Esophagus squamous epithelium (tissue), 5 donors: ENCODE measurements at places on chromosomes 5 and 9.

DNA sequence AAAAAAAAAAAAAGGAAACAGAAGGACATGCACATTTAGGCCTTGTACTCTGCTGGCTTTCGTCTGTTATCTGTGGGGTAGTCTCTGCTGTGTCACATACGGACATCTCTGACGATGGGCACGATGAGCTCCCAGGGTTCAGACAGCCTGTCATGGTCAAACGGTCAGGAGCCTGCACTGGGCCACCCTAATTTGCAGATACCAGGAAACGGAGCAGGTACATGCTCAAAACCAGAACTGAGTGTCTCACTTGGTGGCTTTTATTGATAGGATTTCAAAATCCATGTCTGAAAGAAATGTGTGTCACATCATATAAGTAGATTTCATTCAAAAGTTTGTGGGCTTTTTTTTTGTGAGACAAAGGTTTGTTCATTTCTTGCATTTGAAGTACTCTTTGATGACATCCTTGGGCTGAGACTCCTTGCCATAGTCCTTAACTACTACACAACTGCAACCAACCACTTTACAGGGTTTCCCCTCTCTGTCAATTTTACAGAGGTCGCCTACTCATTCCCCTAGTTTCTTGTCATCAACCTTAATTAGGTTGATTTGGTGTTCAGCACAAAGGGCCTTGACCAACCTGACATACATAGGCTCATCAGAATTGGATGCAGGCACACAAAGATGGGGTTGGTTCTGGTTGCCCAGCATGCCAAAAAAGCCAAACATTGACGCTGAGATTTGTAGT, 9.0 kb downstream of the CKMT2 start:
- no peak for DNase-seq

DNA sequence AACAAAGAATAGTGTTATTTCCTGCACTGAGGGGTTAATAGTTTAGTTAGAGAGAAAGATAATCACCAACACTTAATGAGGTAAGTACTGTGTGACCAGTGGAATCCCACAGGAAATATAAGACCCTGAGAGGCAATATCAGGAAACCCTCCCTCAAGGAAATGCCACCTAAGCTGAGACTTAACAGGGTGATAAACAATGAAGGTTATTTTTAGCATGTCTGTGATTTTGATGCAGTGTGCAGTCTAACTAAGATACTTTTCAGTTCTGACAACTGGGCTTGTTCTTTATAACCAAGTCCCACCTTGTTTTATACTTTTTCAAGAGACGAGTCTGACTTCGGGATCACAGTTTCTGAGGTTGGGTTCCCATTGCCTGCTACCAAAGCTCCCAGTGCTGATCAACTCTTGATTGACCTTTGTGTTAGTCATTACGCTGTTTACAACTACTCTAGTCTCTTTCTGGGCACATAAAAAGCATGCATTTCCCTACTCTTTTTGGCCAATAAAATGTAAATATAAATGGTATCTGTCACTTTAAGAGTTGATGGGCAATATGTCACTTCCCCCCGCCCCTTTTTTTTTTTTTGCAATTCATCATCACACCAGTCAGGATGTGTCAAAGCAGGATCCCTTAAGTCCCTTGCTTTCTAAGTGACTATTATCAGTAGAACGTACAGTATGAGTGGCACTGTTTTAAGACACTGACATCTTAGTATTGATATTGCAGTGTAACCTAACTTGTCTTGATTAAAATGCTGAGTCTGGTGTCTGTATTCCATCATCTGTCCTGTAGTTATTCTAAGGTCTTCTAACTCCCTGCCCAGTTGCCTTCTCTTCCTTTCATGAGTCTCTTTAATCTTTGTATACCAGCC, 31.4 kb downstream of the C6 start:
- no peak for DNase-seq

GRCh38 chr9:112380102-112380824, at the start of gene HSDL2:
TSS of gene HSDL2 (plus strand) at chr9:112380108. CDS start at chr9:112380164, 56 bp downstream.
- DNase-seq: no peak

DNA sequence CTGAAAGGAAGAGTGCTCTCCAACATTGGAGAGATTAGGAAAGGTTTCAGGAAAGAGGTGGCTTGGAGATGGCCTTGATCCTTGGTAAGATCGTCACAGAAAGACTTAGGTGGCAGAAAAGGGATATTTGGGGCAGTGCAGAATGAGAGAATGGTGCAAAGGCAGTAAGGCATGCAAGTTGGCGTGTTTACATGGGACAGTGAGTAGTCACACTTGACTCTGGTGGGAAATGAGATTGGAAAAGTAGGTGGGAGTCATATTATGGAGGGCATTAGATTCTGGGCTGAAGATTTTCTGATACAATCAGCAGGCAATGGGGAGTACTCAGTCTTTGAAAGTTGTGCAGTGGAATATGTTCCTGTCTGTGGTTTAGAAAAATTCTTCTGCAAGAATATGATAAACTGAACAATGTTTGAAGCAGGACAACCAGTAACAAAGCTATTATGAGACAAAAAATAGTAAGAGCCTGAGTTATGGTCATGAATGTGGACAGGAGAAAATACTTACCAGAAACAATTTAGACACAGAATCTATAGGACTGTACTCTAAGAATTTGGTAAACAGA, 76.2 kb upstream of the ANKRD55 start:
- DNase-seq: no peak

DNA sequence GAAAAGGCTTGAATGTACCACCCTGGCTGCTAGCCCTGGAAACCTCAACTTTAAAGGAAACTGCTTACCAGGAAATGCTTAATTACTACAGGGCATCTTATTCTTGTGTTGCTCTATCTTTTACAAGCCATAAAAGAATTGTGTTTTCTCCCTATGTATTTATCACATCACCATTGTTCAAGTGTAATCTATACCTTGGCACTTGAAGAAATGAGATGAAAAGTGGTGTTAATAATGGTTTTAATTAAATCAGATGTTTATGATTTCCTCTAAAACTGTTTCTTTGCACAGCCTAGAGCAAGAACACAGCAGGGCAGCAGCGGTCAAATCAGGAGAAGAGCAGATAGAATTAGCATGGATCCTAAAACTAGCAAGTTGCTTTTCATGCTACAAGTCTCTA, 131.8 kb upstream of the RGMB start:
- no peak for DNase-seq
